DMS 273 treated with DMSO at 0.1 percent for 48 hours (cell line): ENCODE measurements at places on chromosomes 11 and 22.

GRCh38 chr11:113487622-113488021 is 12.4 kb upstream of the DRD2 start:
- DNase-seq: no peak

DNA sequence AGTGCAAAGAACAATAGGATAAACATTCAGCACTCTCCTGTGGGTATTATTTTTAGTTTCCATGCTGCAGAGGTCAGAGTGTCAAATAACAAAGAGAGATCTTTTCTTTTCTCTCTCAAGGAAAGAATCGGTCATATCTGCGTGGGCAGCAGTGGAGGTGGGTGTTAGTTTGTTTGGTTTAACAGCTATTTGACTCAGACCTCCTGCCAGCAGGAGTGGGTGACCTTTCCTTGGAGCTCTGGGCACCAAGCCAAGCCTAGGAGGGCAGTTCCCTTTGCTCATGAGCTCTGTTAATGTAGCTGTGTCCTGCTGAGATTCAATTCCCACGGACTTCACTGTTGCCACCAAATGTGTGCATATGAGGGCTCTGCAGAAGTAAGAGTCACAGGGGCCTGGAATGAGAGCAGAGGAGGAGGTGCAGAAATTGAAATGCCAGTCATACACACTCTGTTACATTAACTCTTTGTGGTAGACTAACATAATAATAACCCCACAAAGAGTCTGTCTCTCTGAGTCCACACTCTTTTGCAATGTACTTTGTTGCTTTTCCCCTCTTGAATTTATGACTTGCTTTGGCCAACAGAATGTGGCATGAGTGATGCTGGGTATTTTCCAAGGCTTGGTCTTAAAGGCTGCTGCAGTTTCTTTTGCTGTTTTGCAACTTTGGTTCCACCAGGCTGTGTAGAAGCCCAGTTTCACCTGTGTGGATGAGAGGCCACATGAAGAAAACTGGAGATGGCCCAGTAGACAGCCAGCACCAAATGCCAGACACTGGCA is 76.0 kb upstream of the GRK3 start:
- peak; percentile 14 for DNase-seq

GRCh38 chr11:123000721-123001120 is 19.1 kb upstream of the BSX start:
- no peak for DNase-seq

DNA sequence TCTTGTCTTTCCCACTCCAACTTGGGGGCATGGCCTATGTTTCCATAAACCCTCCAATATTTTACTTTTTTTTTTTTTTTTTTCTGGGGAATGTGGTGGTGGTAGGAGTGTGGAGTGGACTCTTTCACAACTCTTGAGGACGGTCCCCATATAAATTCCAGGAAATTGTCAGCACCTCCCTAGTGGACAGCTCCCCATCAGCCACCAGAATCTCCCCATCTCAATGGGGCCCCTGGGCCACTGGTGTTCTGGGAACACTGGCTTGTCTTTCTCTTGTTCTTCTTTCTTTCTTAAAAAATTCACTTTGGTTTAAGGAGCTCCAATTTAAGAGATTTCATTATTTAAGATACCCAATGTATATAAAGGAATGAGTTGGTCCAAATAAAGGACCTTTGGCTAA is 74.1 kb downstream of the ADM start:
- no peak for DNase-seq

- DNase-seq: no peak
Observed at GRCh38 chr22:38110863-38111852, 674 bp upstream of the BAIAP2L2 start.

GRCh38 chr11:70660889-70661197 is 262.5 kb downstream of the CTTN start:
- no peak for DNase-seq

GRCh38 chr11:118128721-118129470 is 23.7 kb downstream of the SCN4B start:
- no peak for DNase-seq

- no peak for DNase-seq
Observed at GRCh38 chr11:46256540-46257001, 20.9 kb upstream of the CREB3L1 start.

DNA sequence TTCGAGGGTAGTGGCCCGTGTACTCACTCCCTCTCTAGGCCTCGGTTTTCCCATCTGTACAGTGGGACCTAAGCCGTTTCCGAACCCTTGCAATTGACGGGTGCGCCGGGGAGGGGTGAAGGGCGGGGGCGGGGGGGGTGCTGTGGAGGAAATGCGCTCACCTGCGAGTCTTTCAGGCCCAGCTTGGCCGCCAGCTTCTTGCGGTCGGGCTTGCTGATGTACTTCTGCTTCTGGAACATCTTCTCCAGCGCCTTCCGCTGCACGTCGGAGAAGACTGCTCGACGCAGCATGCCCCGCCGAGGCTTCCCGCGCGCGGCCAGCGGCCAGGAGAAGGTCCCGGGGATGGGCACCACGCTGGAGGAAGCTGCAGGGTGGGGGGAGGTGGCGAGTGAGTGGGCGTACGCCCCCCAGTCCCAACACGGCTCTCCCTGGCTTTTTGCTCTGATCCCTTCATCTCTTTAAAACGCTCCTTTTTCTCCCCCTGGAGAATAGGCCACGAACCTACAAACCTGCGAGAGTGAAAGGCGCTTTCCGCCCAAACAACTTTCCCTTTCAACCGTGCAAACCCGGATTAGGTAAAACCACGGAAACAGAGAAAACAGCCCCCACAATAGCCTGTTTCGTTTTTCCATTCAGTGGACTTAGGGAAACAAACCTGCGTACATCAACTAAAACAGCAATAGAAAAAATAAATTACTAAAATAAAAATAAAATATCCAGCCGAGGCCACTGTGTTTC is 3.2 kb downstream of the DBX1 start:
- no peak for DNase-seq

DNA sequence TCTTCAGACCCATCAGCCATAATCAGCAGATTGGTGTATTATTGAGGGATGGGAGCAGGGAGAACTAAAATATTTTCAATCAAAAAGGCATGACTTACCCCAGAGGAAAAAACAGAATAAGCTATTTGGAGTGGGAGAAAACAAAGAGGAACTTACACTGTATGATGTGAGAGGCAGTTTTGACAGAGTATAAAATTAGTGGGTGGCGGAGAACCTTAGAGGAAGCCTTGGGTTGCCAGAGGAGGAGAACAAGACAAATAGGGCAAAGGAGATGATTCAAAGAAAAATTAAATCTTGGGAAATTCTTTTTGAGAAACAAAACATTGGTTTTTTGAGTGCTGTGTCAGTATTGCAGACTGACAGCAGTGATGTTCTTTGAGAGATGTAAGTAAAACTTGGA is 285.0 kb downstream of the C11orf87 start:
- DNase-seq: no peak

DNA sequence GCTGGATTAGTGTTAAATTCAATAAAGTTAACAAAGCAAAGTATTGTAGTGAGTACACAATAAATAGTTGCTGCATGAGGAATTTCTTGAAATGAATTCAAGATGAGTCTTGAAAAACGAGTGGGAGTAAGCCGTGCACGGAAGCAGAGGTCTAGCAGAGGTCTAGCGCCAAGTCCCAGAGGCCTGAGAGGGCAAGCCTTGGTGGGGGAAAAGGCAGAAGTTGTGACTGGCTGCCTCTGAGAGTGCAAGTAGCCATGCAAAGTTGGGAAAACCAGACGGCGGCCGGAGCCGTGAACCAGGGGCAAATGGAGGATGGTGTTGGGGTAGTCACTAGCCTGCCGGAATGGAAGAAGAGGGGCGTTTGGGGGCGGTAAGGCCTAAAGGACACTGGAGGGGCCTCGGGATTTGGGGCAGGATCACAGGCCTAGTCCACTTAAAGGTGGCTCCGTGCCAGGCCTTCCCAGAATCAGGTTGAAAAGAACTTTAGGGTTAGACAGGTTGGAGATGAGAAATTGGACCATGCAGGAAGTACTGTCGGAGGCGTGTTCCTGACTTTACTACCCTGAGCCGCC is 379 bp upstream of the SLC3A2 start:
- no peak for DNase-seq

GRCh38 chr11:112129656-112130055 is 34.2 kb downstream of the IL18 start:
- no peak for DNase-seq

GRCh38 chr11:85774256-85775101 is 36.5 kb downstream of the SYTL2 start:
- no peak for DNase-seq

- no peak for DNase-seq
Observed at GRCh38 chr22:42400811-42401534, 31.2 kb downstream of the NFAM1 start.

GRCh38 chr22:50506611-50507420 is 686 bp downstream of the LMF2 start:
- DNase-seq: no peak
